Activated CD4-positive, alpha-beta T cell treated with anti-CD3 and anti-CD28 coated beads, Interleukin-2, amount 10 ng/mL, durations not matched to agents 7 days and 5 days (primary cell): ENCODE measurements at places on chromosomes 16 and 17.

GRCh38 chr17:37713624-37714023, 31.2 kb downstream of the HNF1B start:
- no peak for DNase-seq

DNA sequence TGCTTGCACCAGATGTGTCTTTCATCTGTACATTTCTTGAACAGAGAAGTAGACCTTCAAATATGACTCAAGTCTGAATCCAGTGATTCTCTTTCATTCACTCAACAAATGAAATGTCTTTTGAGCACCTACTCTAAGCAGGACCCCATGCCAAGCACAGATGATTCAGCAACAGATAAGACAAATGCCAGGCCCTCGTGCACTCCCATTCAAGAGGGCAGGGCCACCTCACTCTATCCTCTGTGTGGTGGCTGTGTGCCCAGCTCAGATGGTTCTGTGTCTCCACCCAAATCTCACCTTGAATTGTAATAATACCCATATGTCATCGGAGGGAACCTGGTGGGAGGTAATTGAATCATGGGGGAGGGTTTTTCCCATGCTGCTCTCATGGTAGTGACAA, 74.1 kb upstream of the NKD1 start:
- no peak for DNase-seq

- DNase-seq, result no peak
These were observed 669.0 kb upstream of the CA10 start for GRCh38 chr17:52827526-52827925.

GRCh38 chr16:10990378-10990777, 46.0 kb downstream of the CLEC16A start:
- DNase-seq, result no peak

GRCh38 chr16:69508033-69508755, 57.6 kb upstream of the NFAT5 start:
- no peak for DNase-seq

- DNase-seq, result peak; percentile 5
These were observed 3.7 kb upstream of the DNASE1 start for GRCh38 chr16:3650631-3651265.

GRCh38 chr17:55444471-55445441, 23.1 kb upstream of the MMD start:
- no peak for DNase-seq

DNA sequence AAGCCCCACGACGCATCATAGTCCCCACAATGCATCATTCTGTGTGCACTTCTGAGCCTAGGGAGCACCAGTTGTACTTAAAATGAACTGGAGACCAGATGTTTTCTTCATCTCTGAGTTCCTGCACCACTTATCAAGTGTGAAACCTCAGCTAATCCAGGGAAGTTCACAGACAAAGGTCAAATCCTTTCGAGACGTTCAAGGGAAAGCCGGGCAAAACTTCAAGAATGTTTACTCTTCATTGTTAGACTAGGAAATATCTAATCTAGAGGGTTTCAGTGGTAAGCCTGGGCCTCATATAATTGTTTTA, 4.6 kb upstream of the PMP22 start:
- no peak for DNase-seq

GRCh38 chr16:28537076-28537475, 1.7 kb downstream of the NUPR1 start:
- DNase-seq, result no peak

DNA sequence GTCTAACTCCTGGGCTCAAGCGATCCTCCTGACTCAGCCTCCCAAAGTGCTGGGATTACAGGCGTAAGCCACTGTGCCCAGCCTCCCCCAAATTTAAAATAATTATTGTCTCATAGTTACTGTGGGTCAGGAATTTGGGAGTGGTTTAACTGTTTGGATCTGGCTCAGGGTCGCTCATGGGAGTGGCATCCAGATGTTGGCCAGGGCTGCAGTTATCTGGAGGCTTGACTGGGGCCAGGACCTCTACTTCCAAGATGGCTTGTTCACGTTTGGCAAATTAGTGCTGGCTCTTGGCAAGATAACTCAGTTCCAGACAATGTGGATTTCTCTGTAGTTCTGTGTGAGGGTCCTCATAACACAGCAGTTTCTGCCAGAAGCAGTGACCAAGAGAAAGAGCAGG, 8.0 kb downstream of the TEN1 start:
- DNase-seq, result no peak

DNA sequence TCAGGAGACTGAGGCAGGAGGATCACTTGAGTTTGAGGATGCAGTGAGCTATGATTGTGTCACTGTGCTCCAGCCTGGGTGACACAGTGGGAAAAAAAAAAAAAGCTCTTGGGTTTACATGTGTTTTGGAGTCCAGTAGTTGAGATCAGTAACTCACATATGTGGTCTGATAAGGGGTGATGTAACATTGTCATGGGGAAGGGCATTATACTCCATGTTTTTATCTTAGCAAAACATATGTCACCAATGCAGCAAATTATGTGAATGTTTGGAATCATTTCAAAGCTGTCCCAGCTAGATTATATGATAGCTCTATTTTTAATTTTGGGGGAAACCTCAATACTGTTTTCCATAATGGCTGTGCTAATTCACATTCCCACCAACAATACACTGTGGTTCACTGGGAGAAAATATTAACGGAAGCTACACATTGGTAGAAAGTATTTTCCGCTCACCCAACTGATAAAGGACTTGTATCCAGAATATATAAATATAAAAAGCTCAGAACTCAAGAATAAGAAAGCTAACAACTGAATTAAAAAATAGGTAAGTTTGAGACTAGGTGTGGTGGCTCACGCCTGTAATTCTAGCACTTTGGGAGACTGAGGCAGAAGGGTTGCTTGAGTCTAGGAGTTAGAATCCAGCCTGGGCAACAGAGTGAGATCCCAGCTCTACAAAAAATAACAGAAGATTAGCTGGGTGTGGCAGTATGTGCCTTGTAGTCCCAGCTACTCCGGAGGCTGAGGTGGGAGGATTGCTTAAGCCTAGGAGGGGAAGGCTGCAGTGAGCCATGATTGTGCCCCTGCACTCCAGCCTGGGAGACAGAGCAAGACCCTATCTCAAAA, 224.1 kb upstream of the TBX2 start:
- no peak for DNase-seq

- peak; percentile 75 for DNase-seq
These were observed 671 bp downstream of the DGKE start for GRCh38 chr17:56834380-56835263.

DNA sequence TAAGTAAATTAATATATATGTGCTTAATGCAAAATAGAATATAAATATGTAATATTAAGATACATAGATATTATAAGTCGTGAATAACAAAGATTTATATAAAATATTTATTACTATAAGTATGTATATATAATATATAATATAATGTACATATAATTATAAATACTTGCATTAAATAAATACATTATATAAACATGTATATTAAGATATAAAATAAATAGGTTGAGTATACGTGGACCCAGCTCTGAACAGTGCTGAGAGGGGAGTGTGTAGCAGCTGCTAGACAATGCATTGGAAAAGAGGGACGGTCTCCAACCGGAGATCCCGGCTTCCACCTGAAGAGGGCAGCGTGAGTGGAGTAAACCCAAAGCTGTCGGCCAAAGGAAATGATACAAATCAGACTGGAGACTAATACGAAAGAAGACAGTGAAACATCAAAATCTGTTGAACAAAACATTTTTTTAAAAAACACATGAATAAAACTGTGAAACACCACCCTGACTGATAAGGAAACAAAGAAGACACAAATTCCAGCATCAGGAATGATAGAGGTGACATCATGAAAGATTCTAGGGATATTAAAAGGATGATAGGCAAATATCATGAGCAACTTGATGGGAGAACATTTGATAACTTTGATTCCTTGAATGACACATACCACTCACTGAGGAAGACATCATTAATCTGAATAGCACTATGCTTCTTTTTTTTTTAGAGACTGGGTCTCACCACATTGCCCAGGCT, 125.4 kb upstream of the CHMP6 start:
- peak; percentile 75 for DNase-seq

DNA sequence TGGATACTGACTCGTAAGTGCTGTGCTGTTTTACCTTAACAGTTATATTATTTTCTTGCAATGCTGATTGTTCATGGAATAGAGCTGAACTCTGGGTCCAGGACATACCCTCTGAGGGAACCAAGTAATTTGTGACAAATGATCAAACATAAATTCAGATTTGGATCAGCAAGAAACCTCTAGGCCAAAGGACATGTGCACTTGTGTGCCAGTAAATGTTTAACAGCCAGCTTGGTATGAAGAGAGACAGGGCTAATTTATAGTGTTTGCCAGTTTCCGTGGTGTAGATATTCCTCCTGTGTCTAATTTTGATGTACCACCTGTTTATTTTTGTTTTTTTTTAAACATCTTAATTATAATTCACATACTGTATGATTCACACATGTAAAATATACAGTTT, 30.8 kb upstream of the MRC2 start:
- DNase-seq, result no peak

DNA sequence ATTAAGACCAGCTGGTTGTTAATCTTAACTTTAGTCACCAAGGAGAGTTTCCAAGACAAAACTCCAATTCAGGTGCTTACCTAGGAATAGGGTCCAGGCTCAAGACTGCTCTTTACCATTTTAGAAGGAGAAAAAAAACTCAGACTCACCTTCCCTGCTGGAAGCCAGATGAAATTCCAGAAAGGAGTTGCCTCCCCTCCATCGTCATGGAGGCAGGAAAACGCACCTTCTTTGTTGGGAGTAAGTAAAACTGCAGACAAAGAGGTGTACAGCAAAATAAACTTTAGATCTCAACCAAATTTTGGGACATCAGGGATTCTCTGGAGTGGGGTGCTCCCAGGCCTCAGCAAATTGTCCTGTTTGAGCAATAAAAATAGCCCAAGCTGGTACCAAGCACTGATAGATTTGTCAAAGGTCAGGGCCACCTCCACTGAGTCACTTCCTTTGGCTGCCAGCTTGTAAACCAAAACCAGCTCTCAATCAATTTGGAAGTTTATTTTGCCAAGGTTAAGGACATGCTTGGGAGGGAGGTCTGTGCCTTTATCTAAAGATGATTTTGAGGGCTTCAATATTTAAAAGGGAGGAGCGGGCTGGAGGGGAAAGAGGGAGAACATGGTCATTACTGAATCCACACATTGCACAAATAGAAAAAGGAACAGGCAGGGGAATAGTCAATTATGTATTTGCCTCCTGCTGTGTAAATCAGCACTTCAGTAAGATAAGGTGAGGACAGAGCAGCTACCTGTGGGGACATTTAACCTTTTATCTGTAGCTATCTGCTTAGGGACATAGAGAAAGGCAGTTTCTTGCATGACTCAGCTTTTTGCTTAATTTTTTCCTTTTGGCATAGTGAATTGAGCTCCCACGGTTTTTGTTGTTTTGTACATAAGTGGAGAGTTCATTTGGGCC, 1.5 kb upstream of the ALDH3A2 start:
- no peak for DNase-seq

DNA sequence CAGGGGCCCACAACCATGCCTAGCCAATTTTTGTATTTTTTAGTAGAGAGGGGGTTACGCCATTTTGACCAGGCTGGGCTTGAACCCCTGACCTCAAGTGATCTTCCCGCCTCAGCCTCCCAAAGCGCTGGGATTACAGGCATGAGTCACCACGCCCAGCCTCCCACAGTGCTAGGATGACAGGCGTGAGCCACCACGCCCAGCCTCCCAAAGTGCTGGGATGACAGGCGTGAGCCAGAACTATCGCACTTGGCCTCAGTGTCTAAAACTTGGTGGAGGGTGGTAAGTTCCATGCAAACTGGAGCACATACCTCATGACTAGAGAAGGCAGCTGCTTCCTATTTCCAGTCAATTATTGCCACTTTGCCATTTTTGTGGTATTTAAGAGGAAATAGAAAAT, 7.1 kb downstream of the HSD17B2 start:
- DNase-seq, result no peak

- no peak for DNase-seq
These were observed 19.5 kb downstream of the NKD1 start for GRCh38 chr16:50567651-50568050.

GRCh38 chr17:50051082-50051576, 4.8 kb upstream of the ITGA3 start:
- peak; percentile 34 for DNase-seq

DNA sequence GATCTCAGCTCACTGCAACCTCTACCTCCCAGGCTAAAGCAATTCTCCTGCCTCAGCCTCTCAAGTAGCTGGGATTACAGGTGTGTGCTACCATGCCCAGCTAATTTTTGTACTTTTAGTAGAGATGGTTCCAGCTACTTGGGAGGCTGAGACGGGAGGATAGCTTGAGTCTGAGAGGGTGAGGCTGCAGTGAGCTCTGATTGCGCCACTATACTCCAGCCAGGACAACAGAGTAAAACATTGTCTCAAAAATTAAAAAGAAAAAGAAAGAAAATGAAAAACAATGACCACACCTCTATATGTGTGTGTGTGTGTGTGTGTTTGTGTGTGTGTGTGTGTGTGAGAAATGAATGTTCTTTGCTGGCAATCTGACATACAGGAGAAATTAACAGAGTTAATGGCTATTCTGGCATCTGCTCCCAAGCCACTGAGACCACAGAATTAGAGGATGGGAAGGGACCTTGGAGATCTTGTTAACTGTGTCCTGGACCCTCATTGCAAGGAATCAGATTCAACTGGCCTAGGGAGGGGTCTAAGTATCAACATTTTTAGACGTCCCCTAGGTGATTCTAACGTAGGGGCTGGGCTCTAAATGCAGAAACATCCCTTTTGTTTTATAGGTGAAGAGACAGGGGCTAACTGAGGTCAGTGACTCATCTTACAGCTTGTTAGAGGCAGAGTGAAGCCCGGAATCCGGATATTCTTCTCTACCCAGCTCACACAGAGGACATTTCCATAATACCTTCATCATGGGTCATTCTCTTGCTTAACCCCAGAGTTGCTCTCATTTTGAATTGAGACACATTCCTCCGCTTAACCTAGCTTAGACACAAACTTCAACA, 16.4 kb upstream of the MARCHF10 start:
- DNase-seq, result no peak

DNA sequence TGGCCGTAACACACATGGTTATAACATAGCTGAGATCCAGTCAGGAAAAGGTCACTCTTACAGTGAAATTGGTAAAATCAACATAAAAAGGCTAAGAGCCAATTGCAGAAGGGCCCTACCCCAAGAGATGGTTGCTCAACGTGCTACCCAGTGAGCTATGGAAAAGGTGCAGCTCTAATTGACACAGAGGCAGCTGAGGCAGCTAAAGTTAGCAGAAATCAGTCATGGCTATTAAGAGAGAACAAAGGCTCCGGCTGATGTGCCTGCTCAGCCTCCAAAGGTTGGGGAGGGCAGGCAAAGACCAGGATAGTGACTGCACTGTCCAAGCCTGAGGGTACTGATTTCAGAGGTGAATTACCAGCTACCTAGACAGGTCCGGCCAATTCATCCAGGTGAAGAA, 76.5 kb upstream of the ATP2A3 start:
- no peak for DNase-seq

DNA sequence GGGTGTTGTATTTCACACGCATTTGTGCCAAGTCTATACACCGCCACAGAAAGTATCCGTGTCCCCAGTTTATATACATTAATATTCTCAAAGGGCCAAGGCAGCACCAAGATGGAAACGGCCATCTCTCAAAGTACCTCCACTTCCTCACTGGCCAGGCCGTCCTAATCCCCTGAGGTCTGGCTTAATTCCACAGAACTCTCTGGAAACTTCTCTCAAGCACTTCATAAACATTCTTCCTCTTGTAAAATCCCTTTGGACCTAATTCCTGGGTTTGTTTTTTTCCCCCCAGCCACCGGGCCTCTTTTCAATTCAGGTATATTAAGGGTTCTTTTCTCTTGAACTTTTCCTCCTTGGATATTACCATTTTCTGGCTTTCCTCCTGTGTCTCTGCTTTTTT, 5.1 kb upstream of the ERN1 start:
- no peak for DNase-seq
